ENCODE measurements at places on chromosomes 7 and 10.

GRCh38 chr10:84204122-84204521 lies 9.8 kb downstream of the CDHR1 start:
- DNase-seq = no peak

DNA sequence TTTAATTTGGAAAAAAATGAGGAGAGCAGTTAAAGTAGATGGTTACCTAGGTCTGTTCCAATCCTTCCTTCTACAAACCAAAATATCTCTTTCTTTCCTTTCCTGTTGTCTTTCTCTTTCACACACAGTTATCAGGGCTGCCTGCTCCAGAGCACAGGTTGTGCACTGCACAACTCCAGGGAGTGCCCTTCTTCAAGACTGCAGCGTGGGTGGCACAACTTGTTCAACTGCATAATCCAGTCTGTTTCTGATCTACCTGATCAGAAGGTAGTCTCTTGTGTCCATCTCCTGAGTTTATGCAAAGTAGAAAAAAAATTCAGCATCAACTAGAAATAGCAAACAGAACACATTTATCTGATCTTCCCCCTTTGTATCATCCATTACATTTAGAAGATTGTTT lies 78.1 kb upstream of the COL13A1 start:
- no peak for DNase-seq

DNA sequence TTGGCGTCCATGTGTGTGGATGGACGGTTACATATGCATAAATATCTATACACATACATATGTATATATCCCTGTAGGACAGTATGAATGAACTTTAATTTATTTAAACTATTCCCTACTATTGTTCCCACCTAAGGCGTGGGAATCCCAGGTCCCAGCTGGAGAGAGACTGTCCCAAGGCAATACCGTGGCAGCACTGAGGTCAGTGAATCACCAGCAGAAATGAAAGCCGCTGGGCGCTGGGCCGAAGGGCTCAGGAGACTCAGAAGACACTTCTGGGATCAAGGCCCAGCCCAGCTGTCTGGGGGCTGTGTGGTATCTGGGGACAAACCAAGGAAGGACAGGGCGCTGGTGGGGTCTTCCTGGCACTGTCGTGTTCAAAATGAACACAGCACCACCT lies 49.6 kb upstream of the MYL10 start:
- DNase-seq = no peak

- no peak for DNase-seq
Measured at GRCh38 chr7:25860275-25861163, 291.5 kb upstream of the NFE2L3 start.

DNA sequence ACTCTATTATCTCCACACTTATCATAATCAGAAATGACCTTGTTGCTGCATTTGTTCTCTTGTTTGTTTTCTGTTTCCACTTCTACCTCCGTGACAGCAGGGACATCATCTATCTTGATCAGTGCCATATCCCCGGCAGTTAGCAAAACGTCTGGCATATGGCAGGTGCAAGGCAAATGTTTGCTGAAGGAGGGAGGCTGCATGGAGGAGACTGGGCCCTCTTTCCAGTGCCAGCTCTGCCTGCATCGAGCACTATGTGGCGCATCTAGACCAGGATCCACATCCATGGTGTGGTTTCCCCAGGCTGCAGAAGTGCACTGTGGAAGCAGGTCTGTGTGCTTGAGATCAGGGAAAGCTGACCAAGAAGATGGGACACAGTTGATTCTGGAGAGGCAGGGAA lies 181.2 kb downstream of the KCNMA1 start:
- DNase-seq = no peak

All from HFF-Myc (cell line).